ENCODE measurements at places on chromosomes 3 and 15.

GRCh38 chr3:55804170-55805095 is 317.3 kb upstream of the WNT5A start:
- DNase-seq: no peak

DNA sequence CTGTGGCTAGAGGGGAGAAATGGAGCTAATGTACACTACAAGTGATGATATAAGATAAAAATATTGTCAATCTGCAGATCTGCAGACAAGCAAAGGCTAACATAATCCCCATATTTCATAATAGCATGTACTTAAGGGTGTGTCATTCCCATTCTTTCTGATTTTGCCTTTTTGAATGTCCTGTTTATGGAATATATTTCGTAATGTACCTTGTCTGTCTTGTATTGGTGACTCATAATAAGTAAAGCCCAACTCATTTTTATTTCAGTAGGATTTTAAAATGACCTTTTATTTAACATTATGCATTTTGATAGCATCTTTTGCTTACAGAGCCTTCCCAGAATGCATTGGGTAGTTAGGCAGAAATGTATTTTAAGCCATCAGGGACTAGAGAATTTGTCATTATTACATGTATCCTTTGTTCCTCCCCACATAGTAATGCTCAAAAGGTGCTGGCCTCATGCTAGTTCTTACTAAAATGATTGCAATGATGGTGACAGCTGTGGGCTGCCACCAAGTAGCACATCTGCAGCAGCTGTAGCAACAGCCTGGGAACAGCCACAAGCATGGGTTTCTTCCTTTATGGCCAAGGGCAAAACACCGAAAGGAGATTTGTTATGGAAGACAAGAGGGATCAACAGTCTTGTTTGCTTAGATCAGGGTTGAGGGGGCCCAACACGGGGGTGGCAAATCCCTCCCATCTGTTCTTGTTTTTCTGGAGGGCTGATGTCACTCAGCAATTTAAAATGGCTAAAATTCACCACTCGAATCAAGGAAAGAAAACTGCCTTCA is 188.5 kb downstream of the CADPS start:
- DNase-seq: no peak

- DNase-seq: peak; percentile 96
Observed at GRCh38 chr3:33717866-33718594, at the start of gene CLASP2. Gene CLASP2, minus strand, starts transcription at chr3:33718254. Its CDS starts 252 bp downstream, at chr3:33718002.

- DNase-seq: no peak
Observed at GRCh38 chr15:88125576-88125975, 131.0 kb downstream of the NTRK3 start.

GRCh38 chr15:72156928-72157327 is 38.7 kb downstream of the SENP8 start:
- DNase-seq: no peak

DNA sequence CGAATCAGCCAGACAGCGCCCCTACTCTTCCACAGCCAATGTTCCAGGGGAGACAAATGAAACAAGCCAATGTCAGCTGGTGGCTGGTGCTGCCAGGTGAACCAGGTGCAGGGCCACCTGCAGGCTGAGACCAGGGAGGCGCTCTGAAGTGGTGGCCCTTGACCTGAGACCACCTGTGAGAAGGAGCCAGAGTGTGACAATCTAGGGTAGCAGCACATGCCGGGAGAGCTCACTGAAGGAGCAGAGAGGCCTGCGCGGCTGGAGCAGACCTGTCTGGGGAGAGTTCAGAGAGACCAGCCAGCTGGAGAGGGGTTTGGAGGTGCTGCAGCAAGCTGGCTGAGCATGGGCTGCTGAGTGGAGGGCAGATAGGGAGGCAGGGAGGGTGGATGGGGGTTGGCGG is 693 bp upstream of the STAB1 start:
- DNase-seq: no peak

GRCh38 chr3:179227349-179227748 is 23.6 kb downstream of the KCNMB3 start:
- no peak for DNase-seq

DNA sequence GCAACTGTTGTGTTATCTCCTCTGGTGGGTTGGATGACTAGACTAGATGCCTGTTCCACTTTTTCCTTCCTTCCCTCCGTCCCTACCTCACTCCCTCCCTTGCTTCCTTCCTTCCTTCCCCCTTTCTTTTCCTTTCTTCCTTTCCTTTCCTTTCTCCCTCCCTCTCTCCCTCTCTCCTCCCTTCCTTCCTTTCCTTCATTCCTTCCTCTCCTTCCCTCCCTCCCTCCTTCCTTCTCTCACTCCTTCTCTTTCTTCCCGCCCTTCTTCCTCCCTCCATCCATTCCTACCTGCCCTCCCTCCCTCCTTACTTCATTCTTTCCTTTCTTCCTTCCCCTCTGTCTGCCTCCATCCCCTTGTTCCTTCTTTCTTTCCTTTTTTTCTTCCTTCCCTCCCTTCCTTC is 1045.3 kb downstream of the OTOL1 start:
- DNase-seq: no peak

DNA sequence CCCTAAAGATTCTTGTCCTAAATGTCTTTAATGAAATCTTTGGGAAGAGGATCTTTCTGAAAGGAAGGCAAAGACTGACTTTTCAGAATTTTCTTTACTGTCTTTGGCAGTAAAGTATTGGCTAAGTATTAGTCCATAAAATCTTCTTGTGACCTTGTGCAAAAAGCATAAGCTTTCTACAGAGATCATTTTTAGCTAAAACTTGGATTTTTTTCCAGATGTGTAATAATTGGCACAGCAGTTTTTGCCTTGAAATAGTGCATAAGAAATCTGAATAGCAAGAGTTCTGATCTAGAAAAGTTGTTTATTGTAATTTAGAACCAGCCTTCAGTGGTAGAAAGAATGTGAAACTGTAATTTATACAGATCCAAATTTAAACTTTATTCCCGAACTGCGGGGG is 122.8 kb upstream of the CGNL1 start:
- DNase-seq: no peak

DNA sequence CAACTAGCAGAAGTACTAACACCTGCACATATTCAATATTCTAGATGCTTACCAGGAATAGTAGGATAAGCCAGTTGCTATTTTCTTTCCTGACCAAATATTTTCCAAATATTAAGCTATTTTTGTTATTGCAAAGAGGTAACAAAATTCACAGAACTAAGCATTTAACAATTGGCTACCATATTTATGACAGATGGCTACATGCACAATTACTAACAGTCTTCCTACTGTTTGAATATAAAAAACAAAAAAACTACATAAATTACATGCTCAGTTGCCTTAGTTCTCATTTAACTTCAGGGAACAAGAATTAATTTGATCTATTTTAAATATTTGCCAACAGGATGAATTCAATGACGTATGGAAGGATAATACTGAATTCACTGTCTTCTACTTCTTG is 36.2 kb downstream of the CFAP20DC start:
- DNase-seq: no peak

DNA sequence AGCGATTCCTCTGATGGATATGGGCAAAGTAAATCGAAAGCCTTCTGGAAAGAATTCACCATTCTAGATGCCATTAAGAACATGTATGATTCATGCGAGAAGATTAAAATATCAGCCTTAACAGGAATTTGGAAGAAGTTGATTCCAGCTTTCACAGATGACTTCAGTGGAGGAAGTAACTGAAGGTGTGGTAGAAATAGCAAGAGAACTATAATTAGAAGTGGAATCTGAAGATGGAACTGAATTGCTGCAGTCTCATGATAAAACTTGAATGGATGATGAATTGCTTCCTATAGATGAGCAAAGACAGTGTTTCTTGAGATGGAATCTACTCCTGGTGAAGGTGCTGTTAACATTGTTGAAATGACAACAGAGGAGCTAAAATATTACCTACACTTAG is 30.1 kb upstream of the TBC1D23 start:
- DNase-seq: no peak

DNA sequence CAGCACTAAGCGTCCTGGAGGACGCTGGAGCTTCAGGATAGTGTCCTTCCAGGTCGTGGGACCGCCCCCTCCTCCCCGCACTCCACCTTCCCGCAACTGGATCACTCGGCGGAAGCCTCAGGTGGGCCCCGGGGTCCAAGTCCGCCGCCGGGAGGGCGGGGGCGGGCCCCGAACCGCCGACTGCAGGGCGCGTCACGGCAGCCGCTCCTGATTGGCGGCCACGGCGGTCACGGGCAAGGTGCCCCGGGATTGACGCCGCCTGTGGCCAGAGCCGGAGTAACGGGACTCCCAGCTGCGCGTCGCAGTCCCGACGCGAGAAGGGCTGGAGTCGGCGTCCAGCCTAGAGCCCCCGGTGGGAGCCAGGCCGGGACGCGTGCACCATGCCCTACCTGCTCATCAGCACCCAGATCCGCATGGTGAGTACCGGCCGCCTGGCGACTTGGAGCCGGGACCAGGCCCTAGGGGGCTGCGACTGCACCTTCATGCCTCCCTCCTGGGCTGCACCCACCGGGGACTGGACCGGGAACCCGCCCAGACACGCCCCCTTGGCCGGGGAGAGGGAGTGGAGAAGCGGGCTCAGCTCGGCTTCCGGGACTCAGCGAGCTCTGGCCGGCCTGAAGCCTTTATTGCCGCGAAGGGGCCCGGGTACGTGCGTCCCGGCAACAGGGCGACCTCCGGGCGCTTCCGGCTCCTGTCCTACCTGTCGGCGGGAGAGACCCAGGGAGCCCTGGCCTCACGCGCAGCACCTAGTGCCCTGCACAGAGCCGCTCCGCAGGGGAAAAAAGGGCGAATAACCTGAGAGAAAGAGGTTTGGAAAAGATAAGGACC is at the start of gene GCHFR:
TSS of gene GCHFR (plus strand) at position 268 of the 828 bp plus-strand sequence. CDS start at position 381, 113 bp downstream.
- peak; percentile 94 for DNase-seq

- no peak for DNase-seq
Observed at GRCh38 chr3:192899540-192899982, 18.1 kb downstream of the MB21D2 start.

DNA sequence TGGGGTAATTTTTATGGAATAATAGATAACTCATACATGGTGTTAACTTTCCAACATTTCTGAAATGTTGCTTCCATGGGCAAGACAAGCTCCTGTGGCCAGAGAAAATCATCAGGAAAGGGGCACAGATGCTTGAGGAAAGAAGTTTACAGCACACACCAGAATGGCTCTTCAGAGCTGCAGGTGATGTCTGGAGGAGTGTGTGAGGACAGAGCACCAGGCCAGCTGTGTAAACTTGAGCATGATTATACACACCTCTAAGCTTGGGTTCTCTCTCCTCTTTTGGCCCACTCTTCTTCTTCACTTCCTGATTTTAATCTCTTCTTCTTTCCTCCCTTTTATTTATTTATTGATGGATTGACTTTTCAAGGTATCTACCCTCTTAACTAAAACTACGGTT is 676.0 kb downstream of the GRM7 start:
- no peak for DNase-seq

GRCh38 chr15:42027521-42027920 is 6.7 kb upstream of the PLA2G4E start:
- peak; percentile 71 for DNase-seq

DNA sequence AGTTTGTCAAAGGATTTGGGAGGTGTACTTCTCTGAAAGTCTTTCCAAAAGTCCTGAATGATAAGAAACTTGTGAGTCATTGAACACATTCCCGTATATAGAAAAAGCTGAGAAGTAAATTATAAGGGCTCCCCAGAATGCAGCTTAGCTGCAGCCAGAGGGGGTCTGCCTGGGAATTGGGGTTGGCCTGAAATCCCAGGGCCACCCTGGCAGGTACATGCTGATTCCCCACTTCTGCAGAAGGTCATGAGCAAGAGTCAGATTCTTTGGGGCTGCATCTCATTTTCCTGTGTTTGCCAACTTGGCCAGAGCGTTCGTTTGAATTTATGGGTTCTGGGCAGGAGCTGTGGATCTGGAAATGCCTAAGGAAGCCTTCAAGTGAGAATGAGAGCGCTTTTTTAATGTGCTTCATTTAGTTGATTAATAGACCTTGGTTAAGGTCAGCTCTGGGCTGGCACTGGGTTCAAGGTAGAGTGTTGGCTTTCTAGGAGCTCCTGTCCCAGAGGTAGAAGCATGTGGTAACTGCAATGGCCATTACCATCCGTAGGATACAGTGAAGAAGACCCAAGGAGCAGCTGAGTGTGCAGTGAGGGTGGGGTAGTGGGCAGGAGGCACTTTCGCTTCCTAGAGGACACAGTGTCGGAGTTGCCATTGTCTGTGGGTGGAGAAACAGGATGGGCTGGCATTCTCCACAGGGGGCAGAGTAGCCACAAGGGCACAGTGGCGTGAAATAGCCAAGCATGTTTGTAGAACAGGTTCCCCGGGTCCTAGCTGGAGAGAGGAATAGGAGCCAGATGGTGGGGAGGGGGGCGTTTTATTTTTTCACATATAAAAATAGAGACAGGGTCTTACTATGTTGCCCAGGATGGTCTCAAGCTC is 3.2 kb downstream of the SLC6A6 start:
- DNase-seq: no peak

DNA sequence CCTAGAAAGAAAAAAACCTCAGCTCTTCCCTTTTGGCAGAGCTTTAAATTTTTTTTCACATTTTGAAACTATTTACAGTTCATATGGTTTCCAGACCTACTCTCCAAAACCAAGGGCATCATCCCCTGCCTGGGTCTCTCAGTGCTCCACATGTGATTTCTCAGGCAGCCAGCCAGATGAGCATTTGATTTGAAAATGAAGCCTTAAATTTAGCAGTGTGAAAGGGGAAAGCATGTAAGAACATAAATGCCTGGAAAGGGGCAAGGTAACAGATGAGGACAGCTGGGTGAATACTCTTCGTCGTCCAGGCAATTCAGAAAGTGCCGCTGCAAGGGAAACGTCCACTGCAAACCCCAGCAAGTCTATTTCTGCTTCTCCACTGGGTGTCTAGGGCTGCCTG is 94.8 kb downstream of the ATP8B4 start:
- DNase-seq: no peak

- no peak for DNase-seq
Observed at GRCh38 chr3:44862226-44862637, 520 bp downstream of the TMEM42 start.

DNA sequence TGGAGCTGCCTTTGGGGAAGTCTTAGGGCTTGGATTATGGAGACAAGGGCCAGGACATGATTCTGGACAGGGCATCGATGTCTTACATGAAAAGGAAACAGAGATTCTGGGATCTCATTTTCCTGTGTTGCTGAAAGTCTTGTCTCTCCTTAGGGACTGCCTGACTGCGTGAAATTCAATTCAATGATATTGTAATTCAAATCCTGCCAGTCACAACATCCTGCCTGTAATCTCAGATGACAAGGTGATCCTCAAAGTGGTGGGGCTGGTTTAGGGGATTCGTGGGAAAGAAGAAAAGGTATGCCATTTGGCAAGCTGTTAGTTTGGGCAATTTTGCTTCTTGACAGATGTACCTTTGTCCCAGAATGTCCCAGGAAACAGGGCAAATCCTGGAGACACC is 129.1 kb downstream of the KBTBD8 start:
- DNase-seq: no peak

DNA sequence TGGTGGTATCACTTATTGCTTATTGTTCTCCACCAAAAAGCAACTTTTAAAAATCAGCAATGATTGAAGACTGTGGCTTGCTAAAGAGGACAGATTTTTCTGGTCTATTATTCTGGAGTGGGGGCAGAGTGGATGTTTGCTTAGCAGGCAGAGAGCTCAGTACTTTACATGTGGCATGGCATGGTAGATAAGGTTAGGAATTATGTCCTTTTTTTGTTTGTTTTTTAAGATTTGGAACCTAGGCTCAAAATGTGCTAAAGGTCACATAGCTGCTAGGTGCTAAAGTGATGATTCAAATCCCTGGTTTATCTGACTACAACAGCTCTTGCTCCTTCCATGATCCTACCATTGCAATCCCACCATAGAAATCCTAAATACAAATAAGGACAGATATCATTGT is 331.0 kb upstream of the ADAMTS9 start:
- no peak for DNase-seq

GRCh38 chr3:129632056-129632455 is 25.6 kb upstream of the PLXND1 start:
- no peak for DNase-seq

GRCh38 chr3:10272977-10273376 is 19.8 kb downstream of the GHRL start:
- peak; percentile 12 for DNase-seq
